ENCODE measurements at places on chromosomes 1 and 21.

DNA sequence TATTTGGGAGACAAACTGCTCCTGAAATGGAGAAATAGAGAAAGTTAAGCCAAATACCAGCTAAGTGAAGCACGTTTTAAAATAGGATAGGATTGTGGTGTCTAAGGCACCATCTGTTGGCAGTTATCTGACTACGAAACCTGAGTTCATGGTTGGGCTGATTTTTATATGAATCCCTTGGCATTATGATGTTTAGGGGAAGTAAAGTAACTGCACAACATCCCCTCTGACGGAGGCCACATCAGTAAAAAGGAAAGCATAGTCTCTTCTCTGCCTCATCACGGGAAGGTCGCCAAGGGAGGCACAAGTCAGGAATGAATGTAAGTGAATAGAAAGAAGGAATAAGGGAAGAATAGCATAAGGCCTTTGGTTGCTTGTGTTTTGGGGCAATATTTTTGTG is 128.0 kb downstream of the PRRX1 start:
- DNase-seq = no peak

DNA sequence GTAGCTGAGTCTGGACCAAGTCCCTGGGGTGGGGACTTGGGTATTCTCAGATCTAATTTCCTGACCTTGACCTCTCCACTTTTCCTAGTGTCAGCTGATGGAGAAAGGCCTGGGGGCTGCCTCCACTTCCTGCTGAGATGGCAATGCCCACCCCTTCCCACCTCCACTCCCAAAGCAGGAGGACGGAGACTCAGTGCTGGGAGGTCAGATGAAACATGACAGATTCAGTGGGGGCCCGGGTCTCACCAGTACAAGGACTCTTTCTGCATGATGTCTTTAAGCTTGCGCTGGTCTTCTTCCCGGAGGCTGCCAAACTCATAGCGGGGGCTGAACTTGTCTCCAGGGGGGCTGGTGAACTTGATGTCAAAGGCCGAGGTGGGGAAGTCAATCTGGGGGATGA is 35.6 kb upstream of the PPP1R15B start:
- DNase-seq = no peak

DNA sequence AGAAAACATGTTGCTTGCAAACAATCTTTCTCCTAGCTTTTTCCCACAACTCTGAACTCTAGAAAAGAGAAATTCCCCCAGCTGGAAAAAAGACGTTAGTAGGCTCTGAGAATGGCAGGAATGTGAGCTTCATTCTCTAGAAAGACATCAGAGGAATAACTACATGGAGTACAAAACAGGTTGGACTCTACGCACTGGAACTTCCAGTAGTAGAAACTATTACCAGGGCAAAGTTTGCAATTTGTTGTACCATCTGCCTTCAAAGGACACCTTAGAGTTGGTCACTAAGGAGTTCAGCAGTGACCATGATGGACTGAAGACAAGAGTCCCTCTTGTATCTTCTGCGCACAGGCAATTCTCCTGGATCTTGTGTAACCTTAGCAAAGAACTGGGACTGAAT is 60.9 kb downstream of the SLC35D1 start:
- no peak for DNase-seq

DNA sequence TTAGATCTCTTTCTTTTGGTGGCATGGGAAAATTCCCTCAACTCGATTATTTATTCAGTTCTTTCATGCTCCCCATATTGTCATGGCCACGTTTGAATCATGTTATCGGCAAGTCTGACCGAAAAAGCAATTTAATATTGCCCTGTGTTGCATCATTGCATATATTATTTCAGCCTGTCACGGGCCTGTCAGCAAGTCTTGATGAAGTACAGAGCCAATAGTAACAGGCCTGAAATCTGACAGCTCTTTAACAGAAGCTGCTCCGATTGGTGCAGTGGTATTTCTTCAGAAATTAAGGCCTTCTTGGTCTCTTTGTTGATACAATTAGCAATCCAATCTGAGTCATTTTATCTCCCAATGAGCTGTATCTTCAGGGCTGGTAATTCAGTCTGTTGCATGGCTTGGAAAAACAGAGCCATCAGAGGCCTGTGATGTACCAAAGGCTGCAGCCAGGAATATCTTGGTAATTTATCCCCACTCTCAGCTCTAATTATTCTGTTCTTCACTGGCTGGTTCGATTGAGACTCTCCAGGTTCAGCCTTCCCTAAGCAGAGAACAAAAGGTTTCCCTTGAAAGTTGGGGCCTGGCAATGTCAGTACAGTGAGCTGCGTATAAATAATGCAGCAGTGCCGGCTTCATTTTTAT is 149.5 kb downstream of the FGGY start:
- no peak for DNase-seq

DNA sequence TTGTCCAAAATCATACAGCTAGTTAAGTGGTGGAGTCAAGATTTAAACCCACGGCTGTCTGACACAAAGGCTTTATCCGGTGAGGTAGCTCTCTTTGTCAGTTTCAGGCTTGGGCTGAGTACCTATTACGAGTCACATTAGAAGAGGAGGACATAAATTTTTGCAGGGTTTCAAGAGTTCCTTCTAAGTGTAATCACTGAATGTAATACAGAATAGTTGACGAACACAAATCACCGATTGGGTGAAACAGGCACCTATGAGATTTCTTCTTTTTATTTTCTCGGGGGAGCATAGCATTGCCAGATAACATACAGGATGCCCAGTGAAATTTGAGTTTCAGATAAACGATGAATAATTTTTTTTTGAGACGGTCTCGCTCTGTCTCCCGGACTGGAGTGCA is 847 bp downstream of the PSMD4 start:
- DNase-seq = no peak

DNA sequence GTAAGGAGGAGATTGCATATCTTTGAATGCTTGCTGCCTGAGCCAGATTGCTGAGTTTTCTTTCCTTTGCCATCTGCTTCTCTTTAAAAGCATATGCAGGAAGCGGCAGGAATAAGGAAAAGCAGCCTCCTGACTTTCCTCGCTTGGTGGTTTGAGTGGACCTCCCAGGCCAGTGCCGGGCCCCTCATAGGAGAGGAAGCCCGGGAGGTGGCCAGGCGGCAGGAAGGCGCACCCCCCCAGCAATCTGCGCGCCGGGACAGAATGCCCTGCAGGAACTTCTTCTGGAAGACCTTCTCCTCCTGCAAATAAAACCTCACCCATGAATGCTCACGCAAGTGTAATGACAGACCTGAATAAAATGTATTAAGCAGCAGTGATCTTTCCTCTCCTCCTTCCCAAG is 1.5 kb downstream of the CORT start:
- DNase-seq = no peak

DNA sequence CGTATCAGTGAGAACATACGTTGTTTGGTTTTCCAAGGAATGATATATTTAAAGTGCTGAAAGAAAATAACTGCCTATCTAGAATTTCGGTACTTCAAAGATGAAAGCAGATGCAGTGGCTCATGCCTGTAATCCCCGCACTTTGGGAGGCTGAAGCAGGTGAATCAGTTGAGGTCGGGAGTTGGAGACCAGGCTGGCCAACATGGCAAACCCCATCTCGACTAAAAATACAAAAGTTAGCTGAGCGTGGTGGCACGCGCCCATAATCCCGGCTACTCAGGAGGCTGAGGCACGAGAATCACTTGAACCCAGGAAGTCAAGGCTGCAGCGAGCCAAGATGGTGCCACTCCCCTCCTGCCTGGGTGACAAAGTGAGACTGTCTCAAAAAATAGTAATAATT is 16.4 kb downstream of the CD244 start:
- DNase-seq = no peak

DNA sequence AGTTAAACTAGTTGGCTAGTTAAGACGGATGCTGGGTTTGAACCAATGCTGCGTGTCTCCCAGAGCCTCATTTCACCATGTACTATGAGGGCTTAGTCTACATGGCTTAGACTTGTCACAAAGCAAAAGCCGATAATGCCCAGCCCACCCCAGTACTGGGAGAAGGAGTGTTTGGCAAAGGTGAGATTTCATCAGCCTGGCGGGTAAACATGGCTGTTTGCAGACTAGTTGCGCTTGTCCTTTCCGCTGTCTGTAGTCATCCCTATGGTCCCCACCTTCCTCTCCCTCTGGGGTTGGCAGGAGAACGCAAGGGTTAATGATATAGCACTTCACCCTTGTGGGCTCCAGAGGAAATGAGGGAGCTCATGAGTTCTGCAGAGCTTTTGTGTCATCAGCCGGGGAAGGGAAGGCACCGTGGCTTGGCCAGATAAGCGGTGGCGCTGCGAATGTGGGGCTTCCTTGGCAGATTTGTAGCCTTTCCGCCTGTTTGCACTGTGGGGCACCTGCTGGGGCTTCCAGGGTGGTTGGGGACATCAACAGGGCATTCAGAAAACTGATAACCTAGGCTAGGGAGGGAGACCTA is 29.2 kb downstream of the SOX13 start:
- no peak for DNase-seq

GRCh38 chr1:236137285-236137852 is 5.0 kb upstream of the GPR137B start:
- DNase-seq = no peak

- no peak for DNase-seq
These were observed 2.2 kb upstream of the PDZK1IP1 start for GRCh38 chr1:47191940-47192457.

- DNase-seq = no peak
These were observed 79.4 kb downstream of the PCSK9 start for GRCh38 chr1:55118651-55119329.

DNA sequence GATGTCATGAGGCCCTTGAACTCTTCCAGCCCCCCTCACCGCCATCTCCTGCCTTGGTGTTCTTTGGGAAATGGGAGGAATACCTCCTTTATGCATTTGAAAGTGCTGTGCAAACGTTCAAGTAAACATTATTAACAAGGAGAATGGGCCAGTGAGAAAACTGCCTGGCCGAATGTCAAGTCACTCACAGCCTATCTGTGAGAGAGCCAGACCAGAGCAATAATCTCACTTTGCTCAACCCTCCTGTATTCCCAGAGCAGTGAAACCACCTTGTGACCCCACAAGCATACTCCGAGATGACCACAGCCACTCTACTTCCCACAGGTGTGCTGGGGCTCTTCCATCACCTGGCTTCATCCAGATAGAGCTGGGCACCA is 5.2 kb downstream of the TAL1 start:
- DNase-seq = no peak

DNA sequence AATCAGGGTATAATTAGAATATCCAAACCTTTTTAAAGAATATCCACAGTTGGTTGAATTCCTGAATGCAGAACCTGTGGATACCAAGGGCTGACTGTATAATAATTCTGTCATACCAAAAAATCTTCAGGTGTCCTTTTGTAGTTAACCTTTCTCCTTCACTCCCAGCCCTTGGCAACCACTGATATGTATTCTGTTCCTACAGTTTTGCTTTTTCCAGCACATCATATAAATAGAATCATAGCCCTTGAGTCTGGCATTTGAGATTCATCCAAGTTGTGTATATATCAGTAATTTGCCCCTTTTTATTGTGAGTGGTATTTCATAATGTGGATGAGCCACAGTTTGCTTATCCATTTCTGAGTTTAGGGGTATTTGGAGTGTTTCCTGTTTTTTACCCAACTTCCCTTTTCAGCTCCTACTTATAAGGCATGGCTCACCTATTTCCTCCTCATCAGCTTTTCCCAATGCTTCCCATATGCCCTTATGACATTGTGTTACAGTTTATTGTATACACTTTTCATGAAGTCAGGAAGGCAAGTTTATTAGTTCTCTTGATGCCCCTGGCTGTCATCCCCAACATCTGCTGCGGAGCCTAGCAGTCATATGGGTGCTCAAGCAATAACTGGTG is 35.0 kb upstream of the AGO1 start:
- no peak for DNase-seq

DNA sequence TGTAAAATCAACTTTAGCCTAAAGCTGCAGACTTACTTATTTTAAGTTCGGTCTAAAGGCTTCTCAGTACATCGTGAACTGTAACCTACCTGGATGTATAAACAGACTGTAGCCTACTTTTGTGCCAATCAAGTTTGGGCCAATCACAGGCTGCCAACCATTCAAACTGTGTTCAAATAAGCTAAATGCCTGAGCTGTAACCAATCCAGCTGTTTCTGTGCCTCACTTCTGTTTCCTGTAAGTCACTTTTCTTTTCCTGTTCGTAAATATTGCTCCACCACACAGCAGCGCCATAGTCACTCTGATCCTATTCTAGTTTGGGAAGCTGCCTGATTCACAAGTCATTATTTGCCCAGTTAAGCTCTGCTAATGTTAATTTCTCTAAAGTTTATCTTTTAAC is 37.5 kb upstream of the SLAMF9 start:
- no peak for DNase-seq

GRCh38 chr1:192707978-192708547 is 72.1 kb downstream of the RGS13 start:
- DNase-seq = no peak

GRCh38 chr1:234911787-234912186 is 216.8 kb downstream of the TOMM20 start:
- peak; percentile 33 for DNase-seq

- DNase-seq = no peak
These were observed 232.2 kb upstream of the PKN2 start for GRCh38 chr1:88451856-88452255.

DNA sequence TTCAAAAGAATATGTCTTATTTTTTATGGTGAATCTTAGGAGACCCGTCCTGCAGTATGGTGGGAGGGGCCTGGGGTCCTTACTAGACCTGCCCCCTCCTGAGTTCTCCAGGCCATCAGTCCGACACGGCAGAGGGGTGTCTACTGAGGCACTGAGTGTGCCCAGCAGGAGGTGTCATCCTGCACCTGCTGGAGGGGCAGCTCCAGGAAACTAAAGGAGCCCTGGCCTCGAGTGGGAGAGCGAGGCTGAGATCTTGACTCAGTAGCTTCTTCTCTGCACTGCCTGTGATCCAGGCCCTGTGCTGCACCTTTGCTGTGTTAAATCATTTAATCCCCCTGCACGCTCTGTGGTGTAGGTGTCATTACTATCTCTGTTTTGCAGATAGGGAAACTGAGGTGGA is 587.7 kb downstream of the PTPRU start:
- DNase-seq = no peak

- no peak for DNase-seq
These were observed 516.9 kb downstream of the PTPRU start for GRCh38 chr1:29753244-29753643.

GRCh38 chr1:14693949-14694348 is 95.5 kb downstream of the KAZN start:
- DNase-seq = no peak

DNA sequence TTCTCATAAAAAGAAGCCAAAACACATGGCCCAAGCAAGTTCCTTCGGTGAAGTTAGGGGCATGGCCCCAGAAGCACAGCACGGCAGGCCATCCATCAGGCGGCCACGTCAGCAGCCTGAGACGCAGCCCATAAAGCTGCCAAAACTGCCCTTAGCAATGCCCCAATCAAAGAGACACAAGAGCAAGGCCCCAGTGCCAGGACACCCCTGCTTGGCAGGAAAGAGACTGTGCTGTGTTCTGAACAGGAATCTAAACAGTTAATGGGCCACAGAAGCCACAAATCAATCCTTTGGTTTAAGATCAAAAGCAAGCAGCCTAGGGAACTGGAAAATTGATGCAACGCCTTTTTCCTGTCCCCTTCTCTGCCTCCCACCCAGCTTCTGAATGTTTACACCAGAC is 497.0 kb upstream of the USP24 start:
- no peak for DNase-seq

DNA sequence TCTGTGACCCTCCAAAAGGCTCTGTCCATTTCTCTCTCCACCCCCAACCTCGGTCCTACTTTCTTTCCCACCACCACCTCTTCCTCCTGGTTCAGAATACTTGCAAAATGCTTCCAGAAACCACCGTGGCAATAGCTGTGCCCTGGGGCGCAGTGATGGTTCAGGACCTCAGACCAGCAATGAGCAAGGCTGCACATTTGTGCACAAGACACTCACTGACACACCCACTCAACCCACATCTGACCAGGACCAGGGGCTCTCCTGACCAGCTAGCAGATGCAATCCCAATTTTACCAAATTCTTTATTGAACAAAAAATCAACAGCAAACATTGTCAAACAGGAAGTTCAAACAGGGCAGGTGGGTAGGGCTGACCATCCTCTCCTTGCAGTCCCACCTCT is 25.7 kb downstream of the SPOCD1 start:
- no peak for DNase-seq
